ENCODE measurements at places on chromosomes 16 and 17.

DNA sequence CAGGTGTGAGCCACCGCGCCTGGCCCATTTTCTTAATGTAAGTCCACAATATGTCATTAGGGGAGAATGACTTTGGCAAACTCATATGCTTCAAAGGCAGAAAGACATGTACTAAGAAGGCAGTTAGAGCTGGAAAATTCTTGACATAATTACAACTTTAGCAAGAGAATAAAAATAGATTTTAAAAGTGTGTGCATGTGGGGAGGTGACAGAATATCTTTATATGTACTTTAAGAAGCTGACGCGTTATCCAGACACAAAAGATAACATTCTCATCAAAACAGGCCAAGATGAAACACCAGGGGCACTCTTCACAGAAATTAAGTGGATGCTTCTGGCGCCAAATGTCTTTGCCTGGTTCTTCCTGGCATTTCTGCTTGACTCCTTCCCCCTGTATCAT lies 28.2 kb downstream of the GJC1 start:
- no peak for DNase-seq

GRCh38 chr16:391885-392335 lies 5.1 kb upstream of the NME4 start:
- DNase-seq, result peak; percentile 57

GRCh38 chr16:31842864-31843263 lies 30.7 kb upstream of the ZNF267 start:
- no peak for DNase-seq

DNA sequence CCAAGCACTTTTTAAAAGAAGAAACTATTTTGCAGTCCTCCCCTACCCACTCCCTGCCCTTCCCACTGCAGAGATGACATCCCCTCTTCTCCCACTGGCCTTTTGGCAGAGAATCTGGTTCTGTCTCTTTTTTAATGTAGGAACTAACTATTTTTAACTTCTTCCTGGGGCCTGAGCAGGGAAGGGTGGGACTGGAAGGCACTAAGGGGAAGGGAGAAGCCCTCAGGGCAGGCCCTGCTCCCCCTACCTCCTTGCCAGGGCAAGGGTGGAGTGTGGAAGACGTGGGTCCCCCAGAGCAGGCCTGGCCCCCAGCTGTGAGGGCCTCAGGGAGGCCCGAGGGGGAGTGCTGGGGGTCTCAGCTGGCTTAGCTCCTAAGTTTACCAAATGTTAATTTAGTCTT lies 19.5 kb downstream of the UNC13D start:
- DNase-seq, result no peak

GRCh38 chr17:80876950-80877728 lies 114.5 kb upstream of the CHMP6 start:
- no peak for DNase-seq

- no peak for DNase-seq
Observed at GRCh38 chr17:1224330-1224729, 44.5 kb upstream of the ABR start.

DNA sequence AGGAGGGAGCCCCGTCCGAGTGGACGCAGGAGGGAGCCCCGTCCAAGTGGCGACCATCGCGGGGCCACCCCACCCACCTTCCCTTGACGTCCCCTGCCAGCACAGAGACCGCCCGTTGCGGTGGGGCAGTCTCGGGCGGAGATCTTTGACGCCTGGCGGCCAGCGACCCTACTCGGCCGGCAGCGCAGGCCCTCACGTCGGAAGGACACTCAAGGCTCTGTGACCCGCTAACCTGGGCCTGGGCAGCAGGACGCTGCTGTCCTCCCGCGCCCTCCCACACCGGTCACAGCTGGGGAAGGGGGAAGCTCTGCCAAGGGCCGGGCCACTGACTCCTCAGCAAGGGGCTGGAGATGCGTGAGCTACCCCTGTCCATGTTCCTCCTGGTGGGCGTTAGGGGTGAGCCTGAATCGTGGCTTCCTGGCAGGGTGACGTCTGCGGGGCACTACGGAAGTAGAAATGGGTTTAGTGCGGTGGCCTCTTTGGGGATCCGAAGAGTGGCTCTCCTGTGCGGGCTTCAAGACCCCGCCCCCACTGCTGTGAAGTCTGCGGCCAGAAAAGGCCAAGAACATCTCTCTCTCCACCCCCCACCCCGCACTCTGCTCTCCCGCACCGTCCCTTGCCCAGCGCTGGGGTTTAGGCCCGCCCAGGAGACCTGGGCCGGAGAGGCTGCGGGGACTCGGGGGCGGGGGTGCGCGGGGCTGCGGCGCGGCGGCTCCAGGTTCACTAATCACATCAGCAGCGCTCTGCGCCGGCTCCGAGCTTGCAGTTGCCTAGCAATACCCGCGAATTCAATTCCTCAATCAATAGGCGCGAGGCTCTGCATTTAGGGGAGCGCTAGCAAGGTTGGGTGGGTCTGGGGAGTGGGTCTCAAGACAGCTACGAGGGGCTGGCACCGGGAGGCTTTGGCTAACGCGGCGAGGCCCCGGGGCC lies 5.8 kb downstream of the CBX8 start:
- DNase-seq, result no peak

GRCh38 chr16:85707528-85708095 lies 18.9 kb upstream of the GINS2 start:
- DNase-seq, result no peak

DNA sequence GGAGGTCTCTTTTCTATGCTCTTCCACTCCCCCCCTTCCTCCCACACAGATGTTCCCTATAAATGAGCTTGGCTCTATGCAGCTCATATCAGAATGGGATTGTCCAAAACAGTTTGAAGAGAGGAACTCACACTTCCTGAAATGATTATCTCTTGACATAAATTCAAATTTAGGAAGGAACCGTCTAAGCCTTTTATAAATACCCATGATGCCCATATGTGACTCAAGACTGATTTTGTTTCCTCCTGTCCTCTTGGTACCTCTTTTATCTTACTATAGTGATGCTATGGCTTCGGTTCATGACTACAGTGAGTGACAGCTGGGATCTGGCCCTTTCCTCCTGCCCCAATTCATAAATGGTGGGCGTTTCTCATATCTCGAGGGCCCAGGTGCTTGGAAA lies 16.6 kb upstream of the TERF2 start:
- no peak for DNase-seq

DNA sequence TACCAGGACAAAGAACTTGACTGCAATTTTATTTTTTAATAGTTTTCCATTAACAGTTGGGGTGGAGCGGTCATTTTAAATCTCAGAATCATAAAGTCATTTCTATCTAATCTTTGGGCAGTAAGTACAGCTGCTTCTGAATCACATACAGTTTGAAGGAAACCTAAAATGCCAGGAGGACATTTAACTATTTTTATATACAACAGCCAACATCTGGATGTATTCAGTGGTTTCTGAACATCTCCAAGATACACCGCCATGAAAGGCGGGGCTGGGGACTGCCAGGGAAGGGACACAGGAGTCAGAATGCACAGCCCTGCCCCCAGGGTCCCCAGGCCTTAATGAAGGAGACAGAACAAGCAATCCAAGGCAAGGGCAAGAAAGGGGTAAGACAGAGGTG lies 392.3 kb downstream of the SLC39A11 start:
- DNase-seq, result no peak

DNA sequence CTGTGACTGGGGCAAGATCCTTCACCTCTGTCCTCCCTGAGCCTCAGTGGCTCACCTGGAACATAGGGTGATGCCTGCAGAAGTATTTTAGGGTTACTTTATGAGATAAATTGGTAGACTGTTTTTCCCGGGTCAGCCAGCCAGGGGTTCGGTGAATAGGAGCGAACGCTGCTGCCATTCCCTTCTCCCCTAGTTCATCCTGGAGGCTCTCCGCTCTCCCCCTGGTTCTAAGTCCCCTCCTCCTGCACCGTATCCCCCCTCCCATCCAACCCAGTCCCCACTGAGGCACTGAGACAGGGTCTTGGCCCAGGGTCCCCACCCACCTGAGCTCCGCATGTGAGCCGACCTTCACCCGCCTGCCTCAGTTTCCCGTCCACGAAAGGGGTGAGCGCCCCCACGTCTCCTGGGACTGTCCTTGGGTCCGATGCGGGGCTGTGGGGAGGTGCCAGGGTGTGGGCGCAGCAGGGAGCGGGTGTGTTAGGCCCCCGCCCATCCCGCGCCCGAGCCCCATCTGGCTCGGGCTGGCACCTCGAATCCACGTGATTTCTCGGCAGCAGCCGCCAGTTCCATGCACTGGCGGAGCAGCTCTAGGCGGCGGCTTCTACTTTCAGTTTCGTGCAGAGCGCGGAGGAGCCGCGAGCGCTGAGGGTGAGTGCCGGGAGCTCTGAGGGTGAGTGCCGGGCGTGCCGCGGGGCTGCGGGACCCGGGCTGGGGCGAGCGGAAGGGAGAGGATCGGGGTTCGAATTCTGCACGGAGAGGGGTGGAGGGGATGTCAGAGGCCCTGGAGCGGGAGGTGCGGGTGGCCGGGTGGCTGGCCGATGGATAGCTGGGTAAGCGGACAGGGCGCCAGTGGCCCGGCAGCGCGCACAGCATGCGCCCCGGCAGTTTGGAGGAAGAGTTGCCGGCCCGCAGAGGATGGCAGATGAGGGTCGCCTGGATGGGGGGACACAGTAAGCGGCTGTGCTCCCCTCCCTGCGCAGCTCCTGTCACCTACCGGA lies at the start of gene NLRC5:
Gene NLRC5 (plus strand): TSS at position 610 of the 998 bp plus-strand sequence. CDS start 31,156 bp downstream, outside the sequence.
- peak; percentile 87 for DNase-seq

- DNase-seq, result no peak
Observed at GRCh38 chr17:43703630-43704029, 41.9 kb upstream of the MEOX1 start.

DNA sequence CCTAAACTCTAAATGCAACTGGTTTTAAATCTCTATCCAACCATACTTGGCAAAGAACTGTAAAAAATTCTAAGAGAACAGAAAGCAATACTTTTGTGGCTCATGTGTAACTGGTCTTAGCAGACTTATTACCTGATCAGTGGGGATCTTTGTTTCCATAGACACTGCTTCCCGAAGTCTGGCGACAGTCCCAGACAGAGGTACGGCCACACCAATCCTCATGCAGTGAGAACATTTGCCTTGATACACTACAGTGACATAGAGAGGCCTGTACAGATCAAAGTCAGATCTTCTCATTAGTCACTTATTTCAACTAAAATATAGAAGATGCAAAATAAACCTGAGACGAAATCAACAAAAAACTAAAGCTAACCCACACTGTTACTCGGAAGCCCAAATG lies 43.9 kb downstream of the USP31 start:
- DNase-seq, result no peak

DNA sequence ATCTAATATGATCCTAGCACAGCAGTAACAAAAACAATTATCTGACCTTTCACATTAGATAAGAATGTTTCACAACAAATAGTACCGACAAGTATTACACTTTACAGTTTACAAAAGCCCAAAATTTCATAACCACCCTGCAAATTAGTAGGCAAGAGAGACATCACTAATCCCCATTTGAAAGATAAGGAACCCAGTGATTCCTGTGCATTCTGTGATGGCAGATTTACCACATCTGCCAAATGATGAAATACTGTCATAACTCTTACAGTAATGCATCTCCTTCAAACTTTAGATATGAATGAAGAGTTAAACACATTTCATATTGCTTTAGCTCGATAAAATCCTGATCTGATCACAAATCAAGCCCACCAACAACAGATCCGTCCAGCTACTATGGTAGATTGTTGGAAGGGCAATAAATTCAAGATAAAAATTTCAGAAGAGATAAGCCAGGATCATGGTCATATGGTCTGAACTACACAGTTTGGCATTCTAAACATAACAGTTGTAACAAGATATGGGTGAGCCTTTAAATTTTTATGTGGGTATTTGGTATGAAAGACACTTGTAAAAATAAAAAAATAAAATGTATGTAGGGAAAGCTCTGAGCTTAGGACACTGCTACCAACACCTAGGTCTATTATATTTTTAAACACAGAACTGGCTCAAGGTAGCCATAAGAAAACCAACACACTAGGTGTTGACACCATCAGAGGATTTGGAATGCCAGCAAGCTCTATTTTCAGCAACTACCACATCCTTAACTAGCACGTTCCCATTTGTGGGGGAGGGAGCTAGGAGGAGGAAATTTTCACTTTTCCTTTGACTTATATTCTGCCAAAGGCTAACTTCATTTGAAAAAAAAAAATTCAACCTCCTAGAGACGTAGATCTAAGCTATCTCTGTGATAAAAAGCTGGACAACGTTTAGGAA lies 9.3 kb downstream of the YWHAE start:
- DNase-seq, result no peak

GRCh38 chr17:14768923-14769322 lies 468.0 kb downstream of the HS3ST3B1 start:
- no peak for DNase-seq

DNA sequence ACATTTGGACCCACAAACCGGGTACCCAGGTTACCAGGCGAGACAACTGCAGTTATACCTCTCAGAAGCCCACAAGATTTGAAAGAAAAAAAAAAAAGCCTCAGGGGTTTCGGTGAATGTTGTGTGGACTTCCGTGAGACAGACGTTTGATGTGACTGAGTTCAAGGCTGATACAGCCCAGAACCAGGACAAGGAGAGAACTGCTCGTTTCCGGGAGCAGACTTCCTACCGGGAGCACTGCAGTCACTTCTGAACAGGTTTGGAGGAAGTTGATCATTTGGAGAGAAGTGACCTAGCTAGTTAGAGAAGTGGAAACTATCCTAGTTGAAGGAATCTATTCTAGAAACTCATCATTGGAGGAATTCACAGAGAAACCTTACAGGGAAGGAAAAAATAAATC lies 847 bp downstream of the CKLF start:
- no peak for DNase-seq

DNA sequence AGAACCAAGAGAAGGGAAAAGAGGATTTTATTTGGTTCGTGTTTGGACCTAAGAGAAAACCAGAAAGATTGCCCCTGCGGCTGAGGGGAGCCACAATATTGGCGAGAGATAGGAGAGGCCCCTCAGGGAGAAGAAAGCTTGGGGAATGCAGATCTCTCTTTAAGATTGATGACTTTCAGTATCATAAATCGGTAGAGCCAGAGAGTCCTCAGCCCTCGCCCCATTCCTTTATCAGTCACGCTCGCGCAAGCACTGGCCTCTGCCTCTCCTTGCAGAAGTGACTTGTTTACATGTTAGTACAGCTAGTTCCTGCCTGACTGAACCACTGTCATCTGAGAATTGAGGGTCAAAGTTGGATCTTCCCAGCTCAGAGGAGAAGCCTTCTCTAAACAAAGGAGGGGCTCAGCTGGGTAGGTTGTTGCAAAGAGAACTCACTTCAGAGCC lies 21.5 kb upstream of the KRT19 start:
- DNase-seq, result no peak

GRCh38 chr16:50372611-50373344 lies 4.0 kb upstream of the BRD7 start:
- DNase-seq, result no peak

DNA sequence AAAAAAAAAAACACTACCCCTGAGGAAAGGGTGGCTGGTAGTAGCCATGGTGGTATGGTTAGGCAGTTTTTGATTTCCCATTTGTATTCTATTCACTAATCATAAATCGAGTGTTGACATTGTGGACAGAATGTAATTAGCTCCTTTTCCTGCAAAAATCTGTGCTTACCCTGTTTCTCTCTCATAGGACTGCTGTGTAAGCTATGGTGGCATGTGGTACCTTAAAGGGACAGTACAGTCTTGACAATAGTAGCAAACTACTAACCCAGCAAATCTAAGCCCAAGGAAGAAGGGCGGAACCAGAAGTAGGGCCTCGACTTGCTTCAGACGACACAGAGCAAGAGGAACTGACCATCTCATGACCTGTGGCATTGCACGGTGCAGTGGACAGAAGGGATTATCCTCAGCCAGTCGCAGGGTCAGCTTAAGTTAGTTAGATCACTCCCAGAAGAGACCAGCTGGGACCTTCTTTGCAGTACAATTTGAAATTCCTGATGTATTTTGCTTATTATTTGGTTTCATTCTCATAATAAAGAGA lies 36.3 kb downstream of the POLR3E start:
- DNase-seq, result no peak

GRCh38 chr17:65370669-65371131 lies 190.7 kb downstream of the AXIN2 start:
- no peak for DNase-seq

All from right hindlimb (tissue), 1 donor.